Mesothelial cell of epicardium (in vitro differentiated cells): ENCODE measurements at places on chromosomes 5 and 9.

GRCh38 chr5:167417662-167418061 is 873.8 kb upstream of the WWC1 start:
- no peak for DNase-seq

DNA sequence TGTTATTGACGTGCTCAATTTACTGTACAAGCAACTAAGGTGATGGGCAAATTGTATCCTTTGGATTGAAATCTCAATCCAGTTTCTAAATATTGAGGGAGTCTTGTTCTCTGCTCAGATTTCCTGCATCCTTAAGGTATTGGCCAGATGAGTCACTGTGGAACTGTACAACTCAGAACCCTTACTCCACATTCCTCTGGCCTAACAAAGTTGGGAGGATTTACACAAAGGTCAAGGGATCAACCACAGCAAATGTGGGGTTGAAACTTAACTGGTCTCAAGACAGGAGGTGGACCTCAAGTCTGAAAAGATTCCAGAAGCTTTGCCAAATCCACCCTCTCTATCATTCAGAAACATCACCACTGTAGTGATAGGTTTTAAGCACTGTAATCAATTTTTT is 81.5 kb upstream of the AGXT2 start:
- DNase-seq: no peak

- no peak for DNase-seq
Observed at GRCh38 chr9:81266086-81266485, 423.3 kb downstream of the TLE1 start.

- DNase-seq: no peak
Observed at GRCh38 chr5:6419340-6419852, 29.3 kb upstream of the UBE2QL1 start.

- peak; percentile 43 for DNase-seq
Observed at GRCh38 chr5:139660923-139661814, 13.0 kb downstream of the CXXC5 start.

GRCh38 chr5:132661231-132662003 is 3.4 kb downstream of the IL13 start:
- no peak for DNase-seq

- DNase-seq: no peak
Observed at GRCh38 chr5:160852049-160852448, at the start of gene ATP10B. TSS of gene ATP10B (minus strand) at chr5:160852211. CDS start at chr5:160688074, 164,137 bp downstream.

- DNase-seq: no peak
Observed at GRCh38 chr5:68533571-68534084, 318.1 kb downstream of the PIK3R1 start.

DNA sequence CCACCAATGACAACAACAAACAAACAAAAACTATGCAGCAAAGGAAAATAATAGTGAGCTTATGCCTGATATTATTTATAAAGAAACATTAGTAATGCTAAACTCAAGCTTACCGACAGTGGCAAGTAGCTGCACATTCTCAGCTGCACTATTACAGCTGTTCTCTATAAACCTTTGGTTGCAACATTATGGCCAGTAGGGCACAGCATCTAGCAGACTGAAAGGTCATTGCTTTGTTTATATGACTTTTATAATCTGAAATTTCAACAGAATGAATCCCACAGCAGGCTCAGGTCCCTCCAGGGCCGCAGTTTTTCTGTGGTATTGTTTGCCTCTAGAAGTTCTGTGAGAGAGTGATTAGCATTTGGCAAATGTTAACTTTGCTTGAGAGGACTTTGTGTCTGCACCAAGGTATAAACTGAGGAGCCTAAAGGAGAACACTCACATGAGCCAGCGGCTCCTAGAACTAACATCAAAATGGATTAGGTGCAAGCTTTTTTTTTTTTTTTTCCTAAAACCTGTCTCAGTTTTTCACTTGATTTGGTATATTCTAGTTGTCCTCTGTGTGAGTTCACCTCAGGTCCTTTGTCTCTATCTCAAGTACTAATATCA is 58.3 kb downstream of the IZUMO3 start:
- no peak for DNase-seq

DNA sequence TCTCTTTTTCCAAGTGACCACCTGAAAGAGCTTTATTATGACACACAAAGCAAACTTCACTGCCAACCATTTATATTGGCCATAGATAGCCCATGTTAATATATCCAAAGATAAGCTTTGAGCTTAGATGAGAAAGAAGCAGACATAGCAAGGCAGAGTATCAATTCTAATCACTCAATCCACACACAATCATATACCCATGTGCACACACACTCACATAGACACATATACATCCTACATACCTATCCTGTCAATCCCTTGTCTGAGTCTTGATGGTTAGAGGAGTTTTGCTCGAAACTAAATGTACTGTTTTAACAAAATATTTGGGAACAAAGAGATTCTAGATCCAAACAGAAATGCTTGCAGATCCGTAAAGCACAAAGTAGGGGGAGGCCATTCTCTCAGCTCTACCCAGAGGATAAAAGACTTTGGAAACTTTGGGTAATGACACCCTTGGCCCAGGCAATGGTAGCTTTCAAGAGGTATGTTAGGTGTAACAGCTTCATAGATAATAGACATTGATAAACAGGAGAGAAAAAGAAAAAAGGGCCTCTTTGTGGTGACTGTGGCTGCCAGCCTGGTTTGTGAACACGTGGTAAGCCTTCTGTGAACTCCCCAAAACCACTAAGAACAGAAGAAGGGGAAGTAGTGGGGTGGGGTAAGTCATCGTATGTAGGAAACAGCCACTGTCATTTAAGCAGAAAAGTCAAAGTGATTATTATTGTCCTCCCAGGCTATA is 121.6 kb downstream of the TLR4 start:
- DNase-seq: no peak

- no peak for DNase-seq
Observed at GRCh38 chr5:89262030-89262429, 379.0 kb upstream of the MEF2C start.

DNA sequence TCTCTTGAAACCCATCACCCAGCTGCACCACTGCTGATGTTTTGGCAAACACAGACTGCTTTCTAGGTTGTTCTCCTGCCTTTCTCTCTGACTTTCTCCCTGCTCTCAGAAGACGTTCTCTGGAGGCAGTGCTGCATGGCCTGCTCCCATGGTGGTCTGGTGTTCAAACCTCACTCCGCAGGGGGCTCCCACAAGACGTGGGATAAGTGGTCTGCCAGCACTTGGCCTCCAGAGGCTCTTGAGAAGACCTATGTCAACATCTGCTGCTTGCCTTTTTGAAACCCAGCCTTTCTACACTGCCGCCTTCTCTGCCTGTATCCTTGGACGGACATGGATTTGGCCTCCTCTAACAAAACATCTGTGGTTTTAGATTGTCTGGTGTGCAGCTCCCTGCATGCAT is 16.6 kb downstream of the USP20 start:
- DNase-seq: no peak

- DNase-seq: no peak
Observed at GRCh38 chr5:32326216-32326772, 13.6 kb upstream of the MTMR12 start.

DNA sequence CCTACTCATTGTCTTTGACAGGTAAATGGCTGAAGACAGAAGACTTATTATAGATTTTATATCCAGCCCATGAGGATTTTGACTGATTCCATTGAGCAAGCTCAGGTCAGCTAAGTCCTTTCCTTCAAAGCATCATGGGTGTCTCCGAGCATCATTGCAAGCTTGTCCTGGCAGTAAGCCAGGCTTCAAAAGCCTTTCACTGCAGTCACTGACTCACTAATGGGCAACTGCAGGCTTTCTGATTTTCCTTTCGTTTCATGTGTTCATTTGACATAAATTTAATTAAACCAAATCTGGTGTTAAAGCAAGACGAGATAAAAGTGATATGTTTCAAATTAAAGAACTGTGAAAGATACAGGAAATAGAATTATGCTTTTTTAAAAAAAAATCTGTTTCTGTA is 426.2 kb downstream of the ANXA1 start:
- peak; percentile 39 for DNase-seq

DNA sequence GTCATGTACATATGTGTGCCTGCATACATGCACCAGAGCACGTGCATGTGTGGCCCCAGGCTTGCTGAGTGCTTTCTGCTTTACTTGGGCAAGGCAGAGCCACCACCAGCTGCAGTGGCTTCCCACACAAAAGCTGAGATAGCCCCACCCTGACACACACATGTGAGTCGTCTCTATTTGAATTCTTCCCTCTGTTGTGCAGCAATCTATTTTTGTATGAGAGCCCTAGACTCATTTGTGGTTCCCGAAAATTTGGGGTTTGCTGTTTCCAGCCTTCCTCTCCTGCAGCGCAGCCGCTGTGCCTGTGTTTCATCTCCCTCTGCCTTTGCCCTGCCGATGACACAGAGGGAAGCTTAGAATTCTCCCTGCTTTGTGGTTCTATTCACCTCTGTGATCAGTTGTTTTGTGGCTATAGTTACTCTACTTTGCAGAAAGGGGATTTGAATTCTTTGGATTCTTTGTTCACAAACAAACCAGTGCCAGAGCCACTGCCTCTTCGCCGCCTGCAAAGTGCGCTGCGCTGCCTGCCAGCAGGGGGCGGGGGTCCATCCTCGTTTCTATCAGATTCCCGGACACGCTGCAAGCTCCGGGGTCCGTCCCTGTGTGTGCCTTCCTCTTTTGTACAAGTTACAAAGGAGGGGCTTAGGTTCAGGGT is 95.8 kb upstream of the DAP start:
- DNase-seq: peak; percentile 91

- no peak for DNase-seq
Observed at GRCh38 chr5:175163586-175164275, 280.3 kb downstream of the DRD1 start.

DNA sequence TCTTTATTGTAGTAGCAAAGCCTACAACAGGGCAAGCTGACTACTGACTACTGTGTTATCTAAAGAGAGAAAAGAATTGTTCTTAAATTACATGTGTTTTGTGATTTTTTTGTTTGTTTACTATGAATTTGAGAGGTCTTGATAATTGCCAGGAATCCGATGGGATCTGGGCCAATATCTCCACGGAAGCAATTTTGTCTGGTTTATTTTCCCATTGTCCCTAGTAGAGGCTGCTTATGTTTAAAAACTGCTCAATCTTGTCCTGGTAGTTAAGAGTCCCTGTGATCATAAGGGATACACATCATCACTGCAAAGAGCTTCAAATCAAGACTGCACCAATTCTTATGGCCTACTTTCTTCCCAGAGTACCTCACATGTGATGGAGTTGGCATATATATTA is 94.4 kb downstream of the GLDC start:
- no peak for DNase-seq

DNA sequence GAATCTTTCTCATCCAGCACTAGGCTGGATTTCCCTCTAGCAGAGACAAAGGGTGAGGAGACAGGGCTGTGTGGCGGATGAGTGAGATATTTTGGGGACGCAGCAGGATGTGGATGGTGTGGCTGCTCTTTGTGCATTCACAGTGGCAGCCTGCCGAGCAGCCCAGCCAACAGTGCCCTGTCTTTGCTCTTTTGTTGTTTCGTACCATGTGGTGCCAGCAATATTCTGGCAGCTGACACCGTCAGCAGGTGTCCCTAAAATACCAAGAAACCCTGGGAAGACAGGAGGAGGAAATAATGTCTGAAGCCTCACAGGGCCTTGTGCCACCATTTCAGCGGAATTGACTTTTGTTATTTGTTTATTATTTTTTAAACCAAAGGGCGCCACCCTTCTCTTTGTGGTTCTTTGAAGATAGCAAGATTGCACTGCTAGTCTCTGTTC is 141.4 kb downstream of the CCDC192 start:
- DNase-seq: no peak

DNA sequence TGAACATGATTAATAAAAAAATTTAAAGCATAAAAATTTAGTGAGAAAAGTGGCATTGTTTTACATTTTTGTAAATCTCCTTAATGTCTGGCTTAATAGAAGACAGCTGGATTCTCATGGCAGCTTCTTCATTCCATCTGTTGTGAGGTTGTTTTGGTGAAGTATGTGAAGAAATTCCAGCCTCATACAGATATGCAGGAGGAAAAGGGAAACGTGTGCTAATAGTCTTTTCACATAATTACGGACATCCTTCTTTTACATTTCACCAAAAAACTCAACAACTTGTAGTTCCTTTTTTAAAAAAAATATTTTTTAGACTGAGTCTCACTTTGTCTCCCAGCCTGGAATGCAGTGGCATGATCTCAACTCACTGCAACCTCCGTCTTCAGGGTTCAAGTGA is 46.9 kb downstream of the HACD4 start:
- no peak for DNase-seq

DNA sequence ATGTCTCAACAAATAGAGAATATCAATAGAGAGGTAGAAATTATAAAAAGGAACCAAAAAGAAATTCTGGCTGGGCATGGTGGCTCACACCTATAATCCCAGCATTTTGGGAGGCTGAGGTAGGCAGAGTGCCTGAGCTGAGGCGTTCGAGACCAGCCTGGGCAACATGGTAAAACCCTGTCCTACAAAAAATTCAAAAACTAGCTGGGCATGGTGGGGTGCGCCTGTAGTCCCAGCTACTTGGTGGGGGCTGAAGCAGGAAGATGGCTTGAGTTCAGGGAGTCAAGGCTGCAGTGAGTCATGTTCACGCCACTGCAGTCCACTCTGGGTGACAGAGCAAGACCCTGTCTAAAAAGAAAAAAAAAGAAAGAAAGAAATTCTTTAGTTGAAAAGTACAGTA is 24.9 kb downstream of the IPPK start:
- no peak for DNase-seq

GRCh38 chr9:111250875-111251842 is 78.9 kb downstream of the OR2K2 start:
- no peak for DNase-seq

- no peak for DNase-seq
Observed at GRCh38 chr9:127780126-127780885, 1.8 kb upstream of the SH2D3C start.

GRCh38 chr9:1869843-1870242 is 145.3 kb upstream of the SMARCA2 start:
- DNase-seq: no peak

DNA sequence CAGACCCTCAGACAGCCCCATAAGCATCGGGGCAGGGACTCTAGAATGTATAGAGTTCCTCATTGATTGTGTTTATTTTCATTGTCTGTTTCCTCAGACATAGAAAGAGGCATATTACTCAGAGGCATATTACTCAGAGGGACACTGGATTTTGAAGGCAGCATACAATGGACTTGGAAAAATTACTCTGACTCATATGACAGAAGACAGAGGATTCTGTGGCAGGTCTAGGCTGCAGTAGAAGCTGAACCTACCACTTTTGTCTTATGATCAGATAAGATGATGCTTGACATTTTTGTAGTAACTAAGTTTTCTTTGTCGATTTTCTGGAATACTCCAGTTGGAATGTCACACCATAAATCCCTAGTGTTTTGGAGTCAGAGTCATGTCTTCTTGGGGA is 105.2 kb downstream of the ST8SIA4 start:
- DNase-seq: no peak

- no peak for DNase-seq
Observed at GRCh38 chr5:166803058-166803457, 1488.4 kb upstream of the WWC1 start.

- no peak for DNase-seq
Observed at GRCh38 chr5:112579599-112580170, 158.0 kb upstream of the APC start.
